ENCODE measurements at places on chromosomes 12 and 14.

GRCh38 chr12:45730348-45731189 is 1.1 kb downstream of the ARID2 start:
- DNase-seq, result no peak

DNA sequence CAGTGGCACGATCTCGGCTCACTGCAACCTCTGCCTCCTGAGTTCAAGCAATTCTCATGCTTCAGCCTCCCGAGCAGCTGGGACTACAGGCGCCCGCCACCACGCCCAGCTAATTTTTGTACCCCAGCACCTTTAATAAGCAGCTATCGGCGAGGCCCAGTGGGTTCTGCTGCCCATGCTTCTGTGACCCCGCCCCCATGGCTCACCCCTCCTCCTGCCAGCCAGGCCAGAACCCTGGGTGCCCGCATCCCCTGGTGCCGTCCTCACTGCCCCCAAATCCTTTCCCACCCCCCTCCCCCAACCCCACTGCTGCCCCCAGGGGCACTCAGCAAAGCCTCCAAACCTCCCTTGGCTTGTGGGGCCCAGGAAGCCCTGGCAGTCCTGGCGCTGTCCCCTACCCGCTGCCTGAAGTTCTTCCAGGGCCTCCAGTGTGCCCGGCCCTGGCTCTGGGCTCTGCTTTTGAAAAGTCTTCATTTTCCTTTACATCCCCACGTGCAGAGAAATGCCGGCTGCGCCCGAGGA is 14.5 kb downstream of the BAG5 start:
- DNase-seq, result no peak

DNA sequence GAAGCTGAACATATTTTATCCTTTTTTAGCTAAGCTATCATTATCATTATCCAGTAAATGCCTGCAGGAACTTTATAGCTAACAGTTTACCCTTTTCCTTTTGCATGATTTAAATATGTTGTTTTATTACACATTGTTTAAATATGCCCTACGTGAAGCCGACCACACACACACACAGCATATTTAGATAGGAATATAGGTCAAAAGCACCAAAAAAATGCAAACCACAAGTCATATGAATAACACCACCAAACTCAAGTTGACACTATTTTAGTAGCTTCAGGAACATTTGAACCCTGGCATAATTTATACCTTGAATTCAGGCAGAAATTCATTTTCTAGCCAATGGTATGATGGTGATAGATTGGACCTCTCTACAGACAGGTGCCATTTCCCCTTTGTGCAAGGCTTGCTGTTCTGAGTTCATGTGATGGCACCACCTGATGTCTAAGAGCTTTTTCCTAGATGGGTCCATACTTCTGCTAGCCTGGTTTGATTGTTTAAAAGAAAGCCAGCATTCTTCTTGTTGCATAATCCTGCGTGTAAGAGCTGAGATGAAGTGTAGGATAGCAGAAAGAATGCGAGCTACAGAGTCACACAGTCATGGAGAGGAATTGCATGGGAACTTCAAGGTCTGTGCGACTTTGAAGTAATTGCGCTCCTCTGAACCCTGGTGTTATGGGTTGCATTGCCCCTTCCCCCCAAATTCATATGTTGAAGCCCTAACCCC is 454.8 kb upstream of the SOX5 start:
- DNase-seq, result no peak

DNA sequence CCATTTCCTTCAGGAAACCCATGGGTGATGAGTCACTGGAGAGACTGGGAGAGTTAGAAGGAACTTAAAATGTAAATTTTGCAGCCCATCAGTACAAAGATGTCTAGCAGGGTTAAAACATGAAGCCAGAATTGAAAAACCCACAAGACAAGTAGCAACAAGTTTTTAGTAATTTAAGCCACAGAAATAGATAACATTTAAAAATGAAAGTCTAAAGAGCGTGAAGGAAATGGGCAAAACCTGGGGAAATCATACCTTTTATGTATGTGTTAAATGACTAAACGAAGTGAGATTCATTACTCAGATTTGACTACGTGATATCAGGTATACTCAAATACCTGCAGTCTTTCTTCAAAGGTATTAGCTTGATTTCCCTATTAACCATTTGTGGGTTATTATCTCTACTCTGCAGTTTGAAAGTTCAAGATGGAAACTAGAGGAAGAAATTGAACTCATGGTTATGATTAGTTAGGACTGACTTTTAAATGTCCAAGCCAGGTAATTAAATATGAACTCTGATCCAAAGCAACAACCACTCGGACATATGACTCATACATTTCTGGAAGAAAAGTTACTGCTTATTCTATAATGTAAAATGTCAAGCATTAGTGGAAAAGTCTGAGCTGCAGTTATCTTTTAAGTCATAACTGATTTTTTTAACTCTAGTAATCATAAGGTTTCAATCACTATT is 84.1 kb downstream of the ITPR2 start:
- DNase-seq, result no peak

GRCh38 chr14:86012461-86012860 is 482.5 kb downstream of the FLRT2 start:
- DNase-seq, result no peak

DNA sequence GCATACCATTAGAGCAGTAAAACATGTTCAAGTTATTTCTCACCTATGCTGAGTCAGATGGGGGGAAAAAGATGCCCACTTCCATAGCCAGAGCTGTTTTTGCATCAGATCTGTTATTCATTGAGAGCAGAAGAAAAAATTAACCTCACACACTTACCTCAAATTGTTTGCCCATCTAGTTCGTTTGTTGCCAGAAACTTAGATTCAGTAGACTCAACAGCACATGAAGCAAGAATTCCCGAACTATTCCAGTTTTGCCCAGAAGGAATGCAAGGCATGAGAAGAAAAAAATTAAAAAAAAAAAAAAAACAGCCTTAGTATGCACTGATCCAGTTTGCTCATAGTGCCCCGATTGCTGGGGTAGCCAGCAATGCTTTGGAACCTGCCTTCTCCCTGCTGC is 12.4 kb upstream of the DPF3 start:
- DNase-seq, result no peak

DNA sequence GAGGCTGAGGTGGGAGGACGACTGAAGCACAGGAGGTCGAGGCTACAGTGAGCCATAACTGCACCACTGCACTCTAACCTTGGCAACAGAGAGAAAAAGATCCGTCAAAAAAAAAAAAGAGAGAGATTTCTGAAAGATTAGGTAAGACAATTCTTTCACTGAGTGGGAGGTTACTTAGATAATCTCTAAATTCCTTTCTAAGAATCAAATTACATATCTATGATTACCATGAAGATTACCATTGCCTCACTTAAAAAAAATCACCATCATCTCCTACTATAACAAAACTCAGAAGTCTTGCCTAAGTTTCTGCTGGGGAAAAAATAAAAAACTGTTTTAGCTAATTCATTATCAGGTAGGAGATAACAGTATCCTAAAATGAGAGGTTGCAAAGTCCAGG is 366.7 kb downstream of the DUSP6 start:
- DNase-seq, result no peak

- DNase-seq, result no peak
Observed at GRCh38 chr12:124777399-124778372, 86.0 kb downstream of the SCARB1 start.

DNA sequence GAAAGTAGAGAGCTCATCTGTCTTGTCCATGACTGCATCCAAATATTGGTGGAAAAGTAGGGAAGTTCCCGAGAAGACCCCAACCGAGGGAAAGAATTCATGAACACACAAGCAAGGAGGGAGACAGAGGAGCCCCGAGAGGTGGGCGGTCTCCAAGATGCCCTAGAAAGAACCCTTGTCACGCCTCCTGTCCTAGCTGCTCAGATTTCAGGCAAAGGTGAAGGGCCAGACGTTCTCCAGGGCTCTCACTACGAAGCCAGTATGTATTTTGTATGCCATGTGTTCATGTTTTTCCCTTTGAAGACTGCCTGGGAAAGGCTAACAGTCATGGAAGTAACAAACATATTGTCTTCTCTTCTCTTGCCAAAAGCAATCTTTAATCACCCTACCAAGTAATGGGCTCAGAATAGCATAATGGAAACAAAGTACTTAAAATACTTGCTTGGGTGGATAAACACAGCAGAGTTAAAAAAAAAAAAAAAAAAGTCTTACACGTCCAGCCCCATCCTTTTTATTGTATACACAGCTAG is 99.2 kb upstream of the TBX3 start:
- no peak for DNase-seq

GRCh38 chr14:39683691-39684260 is 251.5 kb upstream of the FBXO33 start:
- DNase-seq, result no peak

GRCh38 chr12:77894556-77894955 is 63.9 kb downstream of the NAV3 start:
- DNase-seq, result no peak

- DNase-seq, result no peak
Observed at GRCh38 chr12:107178776-107179175, 85.4 kb upstream of the CRY1 start.

DNA sequence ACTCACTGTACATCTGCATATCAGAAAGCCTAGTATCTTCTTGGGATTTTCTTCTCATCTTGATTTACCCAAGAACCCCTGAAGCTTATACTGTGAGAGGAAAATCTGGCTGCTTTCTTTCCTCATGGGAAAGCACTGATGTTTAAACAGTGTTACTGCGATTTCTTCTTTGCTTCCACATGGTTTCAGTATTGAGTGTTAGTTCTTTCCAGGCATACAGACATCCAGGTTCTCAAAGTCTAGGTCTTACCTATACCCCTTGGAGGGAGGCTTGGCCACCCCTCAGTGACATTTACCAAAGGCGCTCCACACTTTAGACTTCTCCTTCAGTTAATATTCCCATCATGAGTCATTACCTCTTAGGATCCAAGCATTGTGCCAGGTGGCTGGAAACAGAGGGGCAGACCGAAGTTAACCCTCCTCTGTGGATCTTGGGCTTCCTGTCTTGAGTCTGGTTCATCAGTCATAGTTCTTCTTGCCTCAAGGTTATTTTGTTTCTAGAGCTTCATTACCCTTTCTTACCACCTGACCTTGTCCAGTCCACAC is 79.1 kb downstream of the TMEM117 start:
- no peak for DNase-seq

- DNase-seq, result no peak
Observed at GRCh38 chr14:60326274-60326673, 77.3 kb downstream of the PPM1A start.

GRCh38 chr14:55277972-55278740 is 6.9 kb downstream of the FBXO34 start:
- no peak for DNase-seq

DNA sequence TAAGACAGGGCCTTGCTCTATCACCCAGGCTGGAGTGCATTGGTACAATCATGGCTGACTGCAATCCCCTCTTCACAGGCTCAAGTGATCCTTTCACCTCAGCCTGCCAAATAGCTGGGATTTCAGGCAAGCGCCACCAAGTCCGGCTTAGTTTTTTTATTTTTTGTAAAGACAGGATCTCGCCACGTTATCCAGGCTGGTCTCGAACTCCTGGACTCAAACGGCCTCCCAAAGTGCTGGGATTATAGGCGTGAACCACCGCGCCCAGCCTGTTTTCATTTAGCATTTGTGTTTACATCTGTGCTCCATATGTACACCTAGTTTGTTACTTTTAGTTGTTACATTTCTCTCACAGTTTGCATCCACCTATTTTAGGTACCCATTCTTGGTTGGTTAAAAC is 32.5 kb upstream of the LIMA1 start:
- no peak for DNase-seq

DNA sequence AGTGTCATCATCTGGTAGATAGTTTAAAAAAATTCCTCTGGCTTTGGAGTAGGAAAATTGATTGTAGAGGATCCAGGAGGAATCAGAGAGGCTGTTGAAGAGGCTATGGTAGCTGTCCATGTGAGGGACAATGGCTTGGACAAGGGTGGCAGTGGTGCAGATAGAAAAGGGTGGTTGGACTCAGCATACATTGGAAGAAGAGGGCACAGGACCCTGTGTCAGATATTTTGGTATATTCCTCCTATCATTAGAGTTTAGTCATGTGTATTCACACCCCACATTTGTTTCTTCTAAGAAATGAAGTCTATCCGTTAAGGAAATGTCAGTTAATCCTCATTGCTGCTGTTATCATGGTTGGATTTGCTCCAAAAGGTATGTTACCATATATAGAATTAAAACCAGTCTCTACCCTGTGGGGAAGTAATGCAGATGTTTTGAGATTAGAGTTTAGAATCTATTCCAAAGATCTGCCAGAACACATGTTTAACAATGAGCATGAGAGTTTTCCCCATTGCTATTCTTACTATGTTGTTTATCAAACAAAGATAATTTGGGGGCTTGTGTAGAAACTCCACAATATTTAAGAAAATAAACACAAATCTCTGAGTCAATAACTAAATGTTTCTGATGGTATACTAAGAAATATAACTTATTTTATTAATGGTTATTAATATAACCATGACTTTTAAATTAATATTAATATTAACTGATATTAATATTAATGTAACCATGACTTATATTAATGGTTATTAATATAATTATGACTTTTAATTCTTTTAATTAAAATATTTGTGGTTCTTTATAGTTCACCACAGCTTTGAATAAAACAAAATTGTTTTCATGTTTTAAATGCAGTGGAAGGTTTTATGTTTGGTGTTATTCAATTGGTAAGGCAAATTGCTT is 80.9 kb downstream of the CRADD start:
- no peak for DNase-seq

GRCh38 chr12:92926549-92926948 is 2.5 kb downstream of the EEA1 start:
- DNase-seq, result no peak

GRCh38 chr12:57657744-57658143 is 24.7 kb upstream of the B4GALNT1 start:
- no peak for DNase-seq

DNA sequence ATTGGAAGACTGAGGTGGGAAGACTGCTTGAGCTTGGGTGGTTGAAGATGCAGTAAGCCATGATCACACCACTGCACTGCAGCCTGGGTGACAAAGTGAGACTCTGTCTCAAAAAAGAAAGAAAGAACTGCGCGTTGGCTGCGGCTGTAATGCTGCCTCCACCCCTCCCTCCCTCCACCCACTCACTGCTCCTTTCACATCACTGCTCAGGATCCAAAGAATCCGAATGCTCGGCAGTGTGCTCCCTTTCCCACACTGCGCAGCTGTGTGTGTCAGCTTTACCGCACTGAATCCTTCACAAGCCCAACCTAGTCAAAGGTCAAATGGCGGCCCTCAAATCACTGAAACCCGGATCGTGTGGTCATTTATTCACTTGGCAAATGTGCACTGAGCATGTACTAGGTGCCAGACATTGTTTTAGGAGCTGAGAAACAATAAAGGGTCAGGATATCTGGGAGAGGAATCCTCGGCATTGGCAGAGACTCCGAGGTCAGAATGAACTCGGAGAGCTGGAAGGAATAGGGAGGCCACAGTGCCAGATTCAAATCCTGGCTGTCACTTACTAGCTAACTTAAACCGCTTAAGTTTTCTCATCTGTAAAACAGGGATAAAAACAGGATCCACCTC is 11.5 kb upstream of the TDRD9 start:
- DNase-seq, result no peak

- no peak for DNase-seq
Observed at GRCh38 chr14:32329690-32330285, 690 bp downstream of the AKAP6 start.

- DNase-seq, result no peak
Observed at GRCh38 chr12:92504594-92504981, 198.2 kb upstream of the PLEKHG7 start.

GRCh38 chr12:109760031-109760929 is 46.7 kb downstream of the FAM222A start:
- no peak for DNase-seq

- no peak for DNase-seq
Observed at GRCh38 chr12:112352921-112353320, 29.3 kb downstream of the HECTD4 start.

- peak; percentile 60 for DNase-seq
Observed at GRCh38 chr12:54207539-54208294, 18.9 kb upstream of the SMUG1 start.

All from stimulated activated CD4-positive, alpha-beta T cell treated with anti-CD3 and anti-CD28 coated beads, Interleukin-15, amount 100 ng/mL, for 48 hours (primary cell).